ENCODE measurements at places on chromosomes 13 and 19.
A peak's percentile ranks its signal among the peaks of the same experiment; 100 is the strongest.

DNA sequence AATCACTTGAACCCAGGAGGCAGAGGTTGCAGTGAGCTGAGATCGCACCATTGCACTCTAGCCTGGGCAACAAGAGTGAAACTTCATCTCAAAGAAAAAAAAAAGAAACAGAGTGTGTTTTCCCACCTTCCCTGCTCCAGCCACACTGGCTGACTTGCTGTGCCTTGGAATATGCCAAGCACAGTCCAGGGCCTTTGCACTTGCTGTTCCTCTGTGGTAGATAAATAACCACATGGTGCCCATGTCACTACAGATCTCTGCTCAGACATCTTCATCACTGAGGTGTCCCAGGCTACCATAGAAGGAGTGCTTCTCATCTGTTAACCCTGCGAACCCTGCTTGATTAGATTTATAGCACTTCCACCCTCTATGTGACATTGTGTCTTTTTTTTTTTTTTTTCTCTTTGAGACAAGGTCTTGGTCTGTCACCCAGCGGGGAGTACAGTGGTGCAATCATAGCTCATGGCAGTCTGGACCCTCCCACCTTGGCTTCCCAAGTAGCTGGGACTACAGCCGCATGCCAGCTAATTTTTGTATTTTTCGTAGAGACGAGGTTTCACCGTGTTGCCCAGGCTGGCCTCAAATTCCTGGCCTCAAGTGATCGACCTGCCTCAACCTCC is 10.4 kb downstream of the SMARCA4 start:
- DNase-seq = no peak
- no peaks in the 10 kb centered on the region for H3K27me3 ChIP-seq
- peaks cover 4% of the 10 kb centered on the region for H3K4me1 ChIP-seq
- no peak overlapping the region for H3K4me3 ChIP-seq
- no peak overlapping the region for H3K27ac ChIP-seq

DNA sequence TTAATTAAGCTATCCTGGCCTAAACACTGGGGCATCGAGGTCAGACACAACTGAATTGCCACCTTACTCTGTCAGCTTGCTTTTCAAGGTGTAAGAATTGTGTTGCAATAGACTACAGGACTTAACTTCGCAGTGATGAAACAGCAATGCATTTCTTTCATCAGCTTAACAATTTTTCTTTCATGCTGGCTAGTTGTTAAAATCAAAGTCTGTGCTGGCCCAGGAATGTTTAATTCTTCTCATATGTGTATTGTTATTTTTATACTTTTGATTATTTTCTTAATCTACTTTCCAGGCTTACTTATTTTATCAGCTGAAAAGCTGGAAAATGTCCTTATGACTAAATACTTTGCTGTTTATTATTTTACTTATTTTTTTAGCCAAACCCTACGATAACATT is 79.7 kb downstream of the EFNB2 start:
- no peak overlapping the region for H3K4me3 ChIP-seq
- H3K27ac ChIP-seq = no peak overlapping the region
- no peaks in the 10 kb centered on the region for H3K36me3 ChIP-seq
- H3K4me1 ChIP-seq = no peaks in the 10 kb centered on the region
- DNase-seq = no peak

- peak overlapping the region; percentile 23 for H3K4me3 ChIP-seq
- H3K27me3 ChIP-seq = no peaks in the 10 kb centered on the region
- DNase-seq = peak; percentile 11
- no peaks in the 10 kb centered on the region for H3K36me3 ChIP-seq
- H3K4me1 ChIP-seq = peaks cover 15% of the 10 kb centered on the region
Observed at GRCh38 chr13:108342369-108343289, 73.1 kb downstream of the TNFSF13B start.

GRCh38 chr13:62407871-62408270 is 992.2 kb upstream of the PCDH20 start:
- DNase-seq = no peak
- no peak overlapping the region for H3K27ac ChIP-seq
- no peaks in the 10 kb centered on the region for H3K4me1 ChIP-seq
- H3K36me3 ChIP-seq = no peaks in the 10 kb centered on the region
- no peaks in the 10 kb centered on the region for H3K27me3 ChIP-seq
- no peak overlapping the region for H3K4me3 ChIP-seq

DNA sequence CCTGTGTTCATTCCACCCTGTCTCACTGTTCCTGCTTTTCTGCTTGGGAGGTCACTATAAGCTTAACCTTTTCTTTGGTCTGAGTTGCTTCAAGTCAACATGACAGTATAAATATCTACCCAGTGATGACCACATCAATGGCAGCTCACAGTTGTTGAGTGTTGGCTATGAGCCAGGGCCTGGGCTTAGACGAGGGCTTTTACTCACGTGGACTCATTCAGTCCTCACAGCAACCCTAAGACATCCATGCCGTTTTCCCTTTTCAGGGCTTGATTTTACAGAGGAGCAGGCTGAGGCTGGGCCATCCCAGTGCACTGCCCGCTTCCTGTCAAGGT is 10.2 kb upstream of the CCDC97 start:
- H3K27me3 ChIP-seq = no peaks in the 10 kb centered on the region
- H3K27ac ChIP-seq = peak overlapping the region; percentile 81
- peaks cover 90% of the 10 kb centered on the region for H3K4me1 ChIP-seq

DNA sequence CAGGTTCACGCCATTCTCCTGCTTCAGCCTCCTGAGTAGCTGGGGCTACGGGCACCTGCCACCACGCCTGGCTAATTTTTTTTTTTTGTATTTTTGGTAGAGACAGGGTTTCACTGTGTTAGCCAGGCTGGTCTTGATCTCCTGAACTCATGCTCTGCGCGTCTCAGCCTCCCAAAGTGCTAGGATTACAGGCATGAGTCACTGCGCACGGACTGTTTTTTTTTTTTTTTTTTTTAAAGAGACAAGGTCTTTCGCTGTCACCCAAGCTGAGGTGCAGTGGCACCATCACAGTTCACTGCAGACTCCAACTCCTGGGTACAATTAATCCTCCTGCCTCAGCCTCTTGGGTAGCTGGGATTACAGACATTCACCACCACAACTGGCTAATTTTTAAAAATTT is 8.2 kb upstream of the ADAMTS10 start:
- H3K4me3 ChIP-seq = no peak overlapping the region
- no peak for DNase-seq
- no peaks in the 10 kb centered on the region for H3K36me3 ChIP-seq
- no peaks in the 10 kb centered on the region for H3K27me3 ChIP-seq
- H3K27ac ChIP-seq = no peak overlapping the region

DNA sequence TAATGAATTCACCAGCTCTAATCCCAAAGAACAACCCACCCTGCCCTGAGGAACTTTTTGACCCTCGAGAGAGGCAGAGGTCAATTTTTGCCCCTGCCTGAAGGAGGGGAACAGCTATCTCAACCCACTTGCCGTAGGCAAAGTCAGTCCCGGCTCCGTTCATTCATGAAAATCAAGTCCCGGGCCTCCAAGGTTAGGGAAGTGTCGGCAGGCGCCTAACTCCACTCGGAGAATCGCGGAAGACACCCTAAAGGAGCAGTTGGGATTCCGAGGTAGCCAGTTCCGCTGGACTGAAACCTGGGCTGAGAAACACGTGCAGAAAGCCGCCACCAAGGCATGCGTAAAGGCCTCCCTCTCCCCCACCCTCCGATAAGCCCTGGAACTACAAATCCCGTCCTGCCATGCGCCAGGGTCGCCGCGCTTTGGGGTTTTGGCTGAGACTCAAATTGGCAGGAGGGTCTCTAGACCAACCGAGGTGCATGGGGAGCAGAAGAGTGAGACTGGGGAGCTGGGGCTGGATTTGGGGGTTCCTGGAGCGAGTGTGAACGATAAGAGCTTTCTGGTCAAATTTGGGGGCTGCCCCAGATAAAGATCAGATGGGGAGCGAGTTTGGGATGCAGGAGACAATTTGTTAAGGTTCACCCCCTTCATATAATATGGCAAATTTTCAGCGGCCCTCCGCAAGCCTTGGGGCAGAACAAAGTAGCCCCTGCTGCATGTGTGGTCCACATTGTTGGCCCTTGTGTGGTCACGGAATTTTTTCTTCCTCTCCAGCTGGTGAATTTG is at the start of gene TNPO2:
Gene TNPO2, minus strand, starts transcription at position 292 of the 786 bp plus-strand sequence. CDS start 2,955 bp downstream, outside the sequence.
- no peaks in the 10 kb centered on the region for H3K27me3 ChIP-seq
- DNase-seq = peak; percentile 38
- peaks cover 19% of the 10 kb centered on the region for H3K4me1 ChIP-seq
- peak within 1 kb of the TSS; percentile 55 for H3K4me3 ChIP-seq

DNA sequence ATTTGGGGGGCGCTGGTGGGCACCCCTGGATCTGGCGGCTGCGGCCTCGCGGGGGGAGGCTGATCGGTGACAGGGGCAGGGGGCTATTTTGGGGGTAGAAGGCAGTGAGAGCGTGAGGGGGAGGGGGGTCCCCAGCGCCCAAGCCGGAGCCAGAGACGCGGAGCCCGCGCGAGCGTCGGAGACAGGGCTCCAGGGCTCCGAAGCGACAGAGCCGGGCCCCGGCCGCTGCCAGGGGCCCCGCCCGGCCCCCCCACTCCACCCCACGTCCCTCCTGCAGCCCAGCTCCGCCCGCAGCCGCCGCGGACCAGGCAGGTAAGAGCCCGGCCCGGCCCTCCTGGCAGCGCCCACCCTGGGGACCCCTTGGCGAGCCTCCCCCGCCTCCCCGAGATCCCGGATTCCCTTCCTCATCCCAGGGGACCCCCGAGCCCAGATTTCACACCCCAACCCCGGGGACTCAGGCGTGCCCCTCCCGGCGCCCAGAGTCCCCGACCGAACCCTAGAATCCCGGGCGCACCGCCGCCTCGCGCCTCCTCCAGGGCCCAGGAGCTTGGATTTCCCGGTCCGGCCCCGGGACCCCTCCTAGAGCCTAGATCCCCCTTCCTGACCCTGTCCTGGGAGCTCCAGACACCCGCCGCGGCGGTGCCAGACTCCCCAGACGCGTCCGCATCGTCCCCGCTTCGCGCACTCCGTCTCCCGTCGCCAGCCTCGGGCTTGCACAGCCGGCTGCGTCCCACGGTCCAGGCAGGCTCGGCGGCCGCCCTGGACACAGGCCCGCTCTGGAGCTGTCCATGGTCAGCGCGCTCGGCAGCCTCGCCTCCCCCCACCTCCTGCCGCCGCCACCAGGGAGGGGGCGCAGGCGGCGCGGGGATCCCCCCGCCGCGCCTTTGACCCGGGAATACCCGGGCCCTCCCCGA is at the start of gene PPFIA3:
Gene PPFIA3, plus strand, starts transcription at position 134 of the 914 bp plus-strand sequence. CDS start 8,330 bp downstream, outside the sequence.
- H3K36me3 ChIP-seq = no peaks in the 10 kb centered on the region
- DNase-seq = no peak
- peak within 1 kb of the TSS; percentile 71 for H3K4me3 ChIP-seq

DNA sequence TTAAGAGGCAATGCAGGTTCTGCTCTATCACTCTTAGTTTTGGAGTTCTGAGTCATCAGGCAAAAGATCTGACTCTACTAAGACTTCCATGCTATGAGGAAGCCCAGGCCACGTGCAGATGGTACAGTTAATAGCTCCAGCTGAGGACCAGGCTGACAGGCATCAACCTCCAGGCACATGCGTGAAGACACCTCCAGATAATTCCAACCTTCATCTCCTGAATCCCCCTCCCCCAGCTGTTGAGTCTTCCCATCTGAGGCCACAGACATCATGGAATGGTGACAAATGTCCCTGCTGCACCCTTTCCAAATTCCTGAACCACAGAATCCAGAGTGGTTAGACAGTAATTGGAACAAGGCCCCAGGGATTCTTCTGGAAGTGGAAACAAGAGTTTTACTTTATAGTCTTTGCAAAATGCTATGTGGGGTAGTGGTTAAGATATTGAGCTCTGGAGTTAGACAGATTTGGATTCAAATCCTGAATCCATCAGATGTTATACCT is 183.8 kb downstream of the KLF5 start:
- no peaks in the 10 kb centered on the region for H3K36me3 ChIP-seq
- no peaks in the 10 kb centered on the region for H3K27me3 ChIP-seq
- no peak for DNase-seq
- H3K4me1 ChIP-seq = no peaks in the 10 kb centered on the region

GRCh38 chr13:28611654-28612131 is 47.2 kb upstream of the POMP start:
- H3K27ac ChIP-seq = no peak overlapping the region
- H3K4me1 ChIP-seq = peaks cover 10% of the 10 kb centered on the region
- DNase-seq = peak; percentile 10

- H3K4me3 ChIP-seq = no peak within 1 kb of the TSS
- peaks cover 28% of the 10 kb centered on the region for H3K36me3 ChIP-seq
- no peaks in the 10 kb centered on the region for H3K27me3 ChIP-seq
- DNase-seq = no peak
- no peaks in the 10 kb centered on the region for H3K4me1 ChIP-seq
Observed at GRCh38 chr19:38812841-38813320, at the start of gene LGALS4. Gene LGALS4 (minus strand): TSS chr19:38812945. CDS start chr19:38812886, 59 bp downstream.

- no peaks in the 10 kb centered on the region for H3K27me3 ChIP-seq
- no peaks in the 10 kb centered on the region for H3K4me1 ChIP-seq
- no peak overlapping the region for H3K27ac ChIP-seq
- H3K36me3 ChIP-seq = no peaks in the 10 kb centered on the region
- no peak overlapping the region for H3K4me3 ChIP-seq
- DNase-seq = no peak
Observed at GRCh38 chr19:16016226-16017137, 59.8 kb upstream of the TPM4 start.

DNA sequence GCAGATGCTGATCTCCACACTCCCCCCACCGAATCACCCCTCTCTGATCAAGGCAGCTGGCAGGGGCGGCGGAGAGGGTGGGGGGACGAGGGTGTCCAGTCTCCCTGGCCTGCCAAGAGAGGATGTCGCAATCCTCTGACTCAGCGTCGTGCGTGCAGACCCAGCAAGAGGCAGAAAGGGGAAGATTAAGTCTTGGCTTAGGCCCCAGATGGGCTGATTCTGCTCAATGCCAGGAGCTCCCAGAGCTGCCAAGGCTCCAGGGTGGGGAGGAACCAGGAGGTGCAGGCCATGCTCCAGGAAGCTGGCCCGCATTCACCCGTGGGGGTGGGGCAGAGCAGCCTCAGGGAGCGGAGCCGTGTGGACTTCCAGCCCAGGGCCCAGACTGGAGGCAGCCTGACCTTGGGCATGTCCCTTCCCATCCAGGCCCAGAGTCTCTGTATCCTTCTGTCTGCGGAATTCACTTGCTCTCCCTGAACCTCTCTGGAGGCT is 6.6 kb upstream of the BCL3 start:
- no peaks in the 10 kb centered on the region for H3K27me3 ChIP-seq
- no peak overlapping the region for H3K4me3 ChIP-seq
- H3K4me1 ChIP-seq = peaks cover 3% of the 10 kb centered on the region
- H3K36me3 ChIP-seq = no peaks in the 10 kb centered on the region
- H3K27ac ChIP-seq = no peak overlapping the region

DNA sequence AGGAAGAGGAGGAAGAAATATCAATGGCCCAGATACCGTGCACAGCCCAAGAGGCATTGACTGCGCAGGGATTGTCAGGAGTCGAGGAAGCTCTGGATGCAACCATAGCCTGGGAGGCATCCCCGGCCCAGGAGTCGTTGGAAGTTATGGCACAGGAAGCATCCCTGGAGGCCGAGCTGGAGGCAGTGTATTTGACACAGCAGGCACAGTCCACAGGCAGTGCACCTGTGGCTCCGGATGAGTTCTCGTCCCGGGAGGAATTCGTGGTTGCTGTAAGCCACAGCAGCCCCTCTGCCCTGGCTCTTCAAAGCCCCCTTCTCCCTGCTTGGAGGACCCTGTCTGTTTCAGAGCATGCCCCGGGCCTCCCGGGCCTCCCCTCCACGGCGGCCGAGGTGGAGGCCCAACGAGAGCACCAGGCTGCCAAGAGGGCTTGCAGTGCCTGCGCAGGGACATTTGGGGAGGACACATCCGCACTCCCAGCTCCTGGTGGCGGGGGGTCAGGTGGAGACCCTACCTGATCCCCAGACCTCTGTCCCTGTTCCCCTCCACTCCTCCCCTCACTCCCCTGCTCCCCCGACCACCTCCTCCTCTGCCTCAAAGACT is 36.0 kb downstream of the KEAP1 start:
- H3K4me3 ChIP-seq = no peak overlapping the region
- DNase-seq = no peak
- H3K27me3 ChIP-seq = no peaks in the 10 kb centered on the region
- H3K27ac ChIP-seq = no peak overlapping the region
